Activated naive CD8-positive, alpha-beta T cell treated with anti-CD3 and anti-CD28 coated beads, Interleukin-2, amount 50 U/mL, for 16 hours (primary cell): ENCODE measurements at places on chromosomes 6 and 20.

- DNase-seq = no peak
These were observed 134.8 kb upstream of the BEND6 start for GRCh38 chr6:56820060-56820459.

DNA sequence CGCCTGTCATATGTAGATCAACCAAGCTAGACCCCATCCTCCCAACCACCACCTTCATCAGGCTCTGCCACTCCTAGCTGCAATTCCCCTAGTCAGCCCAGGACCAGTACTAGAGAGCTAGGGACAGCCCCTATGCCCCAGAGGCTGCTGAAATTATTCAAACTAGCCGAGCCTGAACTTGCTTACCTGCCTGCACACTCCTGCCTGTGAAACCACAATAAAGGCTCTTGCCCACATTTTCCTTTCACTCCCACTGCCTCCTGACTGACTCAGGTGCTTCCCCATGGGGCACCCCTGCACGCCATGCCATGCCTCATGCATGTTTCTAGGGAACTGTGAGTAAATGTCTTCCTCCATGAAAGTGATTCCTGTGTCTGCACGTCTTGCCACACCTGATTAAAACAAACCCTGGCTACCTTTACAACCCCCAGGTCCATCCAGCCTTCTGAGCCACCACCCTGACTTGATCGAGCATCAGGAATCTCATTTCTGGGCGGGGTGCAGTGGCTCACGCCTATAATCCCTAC is 66.5 kb upstream of the IER3 start:
- peak; percentile 81 for DNase-seq

DNA sequence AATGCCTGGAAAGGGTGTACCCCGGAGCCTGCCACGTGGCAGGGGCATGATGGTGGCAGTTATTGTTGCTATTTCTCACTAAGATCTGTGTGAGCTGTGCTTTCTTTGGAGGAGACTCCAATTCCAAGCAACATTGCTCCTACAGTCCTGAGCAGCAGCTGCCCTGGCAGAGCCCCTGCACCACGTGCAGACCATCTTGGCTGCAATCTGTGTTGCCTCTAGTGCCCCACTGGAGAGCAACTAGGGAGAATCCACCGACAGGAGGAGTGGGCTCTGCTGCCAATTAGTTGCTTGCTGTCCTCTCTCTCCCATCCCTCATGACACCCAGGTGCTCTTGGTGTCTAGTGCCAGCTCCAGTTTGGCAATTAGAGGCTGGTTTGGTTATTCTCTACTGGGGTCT is 116.0 kb downstream of the PXDC1 start:
- no peak for DNase-seq

- DNase-seq = no peak
These were observed 99.9 kb downstream of the CDH26 start for GRCh38 chr20:60057866-60058807.

DNA sequence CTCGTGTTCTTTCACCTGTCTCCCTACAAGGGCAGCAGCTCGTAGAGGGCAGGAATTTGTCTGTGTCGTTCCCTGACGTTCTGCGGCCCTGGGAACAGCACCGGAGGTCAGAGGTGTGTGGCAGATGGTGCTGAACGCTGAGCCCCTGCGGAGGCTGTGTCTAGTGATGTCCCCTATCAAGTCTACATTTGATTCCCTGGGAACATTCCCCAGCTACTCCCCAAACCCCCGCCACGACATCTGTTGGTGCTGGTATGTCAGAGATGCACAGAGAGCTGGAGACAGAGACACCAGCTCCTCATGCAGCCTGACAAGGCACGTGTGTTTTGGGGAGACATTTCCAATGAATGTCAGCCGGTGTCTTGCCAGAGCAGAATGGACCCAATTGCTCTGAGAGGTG is 7.7 kb downstream of the PMEPA1 start:
- no peak for DNase-seq

DNA sequence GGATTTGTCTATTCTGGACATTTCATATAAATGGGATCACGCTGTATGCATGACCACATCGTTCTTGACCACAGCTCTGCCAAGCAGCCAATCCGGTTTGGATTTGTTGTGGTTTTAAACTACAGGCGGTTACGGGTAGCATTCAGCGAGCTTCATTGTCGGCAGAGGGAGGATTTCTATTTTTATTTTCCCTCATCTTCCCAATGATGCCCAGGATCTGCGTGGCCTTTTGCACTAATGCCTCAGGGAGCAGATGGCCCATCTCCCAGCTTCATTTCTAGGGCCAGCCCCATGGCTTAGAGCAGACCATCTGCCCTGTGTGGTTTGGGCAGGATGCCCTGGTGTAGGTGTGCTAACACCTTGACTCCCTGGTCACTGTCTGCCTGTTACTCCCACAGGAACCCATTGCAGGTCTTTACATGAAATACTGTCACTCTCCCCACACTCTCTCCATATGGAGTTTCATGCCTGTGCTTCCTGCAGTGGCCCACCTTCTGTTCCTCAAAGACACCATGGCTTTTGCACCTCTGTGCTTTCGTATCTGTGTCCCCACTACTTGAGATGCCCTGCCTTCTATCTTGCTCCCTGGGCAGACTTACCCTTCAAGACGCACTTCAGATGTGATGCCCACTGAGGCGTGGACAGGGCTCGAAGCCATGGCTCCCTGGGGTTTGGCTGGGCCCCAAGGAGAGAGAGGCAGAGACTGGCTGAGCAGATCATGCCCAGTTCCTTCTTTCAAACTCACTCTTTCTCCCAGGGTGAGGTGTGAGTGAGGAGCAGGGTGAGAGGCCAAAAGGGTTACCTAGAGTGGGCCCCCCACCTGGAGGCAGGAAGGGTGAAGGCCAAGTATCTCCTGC is 26.0 kb downstream of the SDCBP2 start:
- no peak for DNase-seq

- DNase-seq = no peak
These were observed 8.0 kb downstream of the TMEM181 start for GRCh38 chr6:158567871-158568401.

DNA sequence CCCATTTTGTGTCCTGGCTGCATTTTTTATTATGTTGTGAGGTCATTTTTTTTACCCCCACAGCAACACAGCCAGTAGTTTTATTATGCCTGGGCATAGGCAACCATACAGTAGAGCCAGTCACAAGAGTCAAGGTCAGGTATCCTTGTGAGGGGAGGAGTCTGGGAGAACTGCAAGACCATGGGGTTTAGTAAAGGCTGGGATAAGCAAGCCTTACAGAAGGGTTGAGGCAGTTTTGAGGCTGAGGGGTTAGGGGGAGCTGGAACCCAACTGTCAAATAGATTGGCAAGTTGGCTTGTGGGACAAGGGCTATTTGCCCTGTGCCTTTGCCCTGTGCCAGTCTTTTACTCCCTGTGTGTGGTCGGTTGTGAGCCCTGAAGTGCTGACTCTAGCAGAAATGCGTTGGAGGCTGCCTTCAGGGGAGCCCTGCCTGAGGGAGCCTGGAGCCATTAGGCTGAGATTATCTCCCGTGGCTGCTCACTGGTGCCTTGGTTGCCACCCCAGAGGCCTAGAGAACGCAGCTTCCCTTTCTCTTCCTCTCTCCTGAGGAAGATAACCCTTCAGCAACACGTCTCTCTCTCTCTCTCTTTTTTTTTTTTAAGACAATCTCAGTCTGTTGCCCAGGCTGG is 31.1 kb downstream of the RALY start:
- no peak for DNase-seq

DNA sequence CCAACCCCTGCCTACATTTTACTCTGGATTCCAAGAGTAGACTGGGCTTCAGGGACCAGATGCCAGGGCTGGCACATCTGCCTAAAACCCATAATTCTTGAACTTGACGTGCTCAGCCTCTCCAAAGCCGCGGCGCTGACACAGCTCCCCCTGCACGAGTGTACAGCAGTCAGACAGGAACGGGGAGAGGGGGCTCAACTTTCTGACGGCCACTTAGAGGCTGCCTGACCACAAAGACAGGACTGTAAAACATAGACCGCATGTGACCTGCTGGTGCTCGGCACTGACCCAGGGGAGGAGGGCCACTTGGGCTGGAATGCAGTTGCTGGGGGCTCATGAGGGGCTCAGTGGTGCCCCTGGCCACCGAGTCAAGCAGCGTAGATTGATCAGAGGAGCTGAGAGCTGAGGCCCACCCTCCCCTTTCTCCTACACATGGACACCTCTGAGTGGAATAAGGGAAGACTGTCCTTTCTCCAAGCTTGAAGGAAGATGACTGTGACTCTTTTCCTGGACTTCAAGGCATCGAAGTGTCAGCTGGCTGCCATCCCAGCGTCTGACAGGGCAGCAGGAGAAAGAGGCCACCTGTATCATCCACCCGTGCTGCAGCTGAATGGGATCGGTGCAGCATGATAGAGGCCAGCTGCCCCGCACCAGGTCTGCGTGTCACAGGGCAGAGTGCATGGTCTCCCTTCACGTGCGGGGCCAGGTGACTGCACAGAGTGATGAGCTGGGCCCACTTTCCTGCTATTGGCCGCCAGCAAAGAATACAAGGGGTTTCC is 171.3 kb upstream of the AGPAT4 start:
- DNase-seq = no peak

DNA sequence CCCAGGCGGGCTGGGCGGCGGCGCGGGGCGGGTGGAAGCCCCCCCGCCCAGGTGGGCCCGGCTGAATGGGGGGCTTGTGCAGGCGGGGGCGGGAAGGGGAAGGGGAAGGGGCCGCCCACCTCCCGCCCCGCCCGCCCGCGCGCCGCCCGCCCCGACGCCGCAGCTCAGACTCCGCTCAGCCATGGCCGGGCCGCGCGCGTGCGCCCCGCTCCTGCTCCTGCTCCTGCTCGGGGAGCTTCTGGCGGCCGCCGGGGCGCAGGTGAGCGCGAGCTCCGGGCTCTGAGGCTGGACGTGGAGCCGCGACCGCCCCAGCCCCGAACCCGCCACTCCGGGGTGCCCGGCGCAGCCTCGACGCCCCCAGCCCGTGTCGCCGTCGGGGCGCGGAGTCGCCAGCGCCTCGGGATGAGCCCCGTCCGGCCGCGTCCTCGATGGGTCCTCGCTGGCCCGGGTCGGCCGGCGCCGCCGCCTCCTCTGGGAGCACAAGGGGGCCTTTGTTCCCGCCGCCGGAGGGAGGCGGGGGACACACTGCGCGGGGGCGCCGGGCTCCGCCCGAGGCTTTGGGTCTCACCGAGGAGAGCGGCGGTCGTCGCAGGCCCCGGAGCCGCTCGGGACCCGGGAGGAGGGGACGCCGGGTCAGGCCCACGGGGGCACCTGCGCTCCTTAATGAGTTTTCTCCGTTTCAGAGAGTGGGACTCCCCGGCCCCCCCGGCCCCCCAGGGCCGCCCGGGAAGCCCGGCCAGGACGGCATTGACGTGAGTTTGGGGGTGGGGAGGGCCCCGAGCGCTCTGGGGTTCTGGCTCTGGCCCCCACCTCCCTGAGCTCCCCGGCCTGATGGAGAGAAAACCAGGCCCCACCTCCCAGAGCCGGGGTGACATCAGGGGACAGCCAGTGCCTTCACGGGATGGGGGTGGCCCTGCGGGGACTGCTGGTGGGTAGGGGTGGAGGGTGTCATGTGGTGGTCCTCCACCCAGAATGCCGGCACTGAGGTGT is at the start of gene COL9A3:
COL9A3 (plus strand) TSS at position 167 of the 990 bp plus-strand sequence; CDS start at position 182, 15 bp downstream.
- no peak for DNase-seq

- DNase-seq = no peak
These were observed 296.5 kb downstream of the THBS2 start for GRCh38 chr6:168956884-168957730.

DNA sequence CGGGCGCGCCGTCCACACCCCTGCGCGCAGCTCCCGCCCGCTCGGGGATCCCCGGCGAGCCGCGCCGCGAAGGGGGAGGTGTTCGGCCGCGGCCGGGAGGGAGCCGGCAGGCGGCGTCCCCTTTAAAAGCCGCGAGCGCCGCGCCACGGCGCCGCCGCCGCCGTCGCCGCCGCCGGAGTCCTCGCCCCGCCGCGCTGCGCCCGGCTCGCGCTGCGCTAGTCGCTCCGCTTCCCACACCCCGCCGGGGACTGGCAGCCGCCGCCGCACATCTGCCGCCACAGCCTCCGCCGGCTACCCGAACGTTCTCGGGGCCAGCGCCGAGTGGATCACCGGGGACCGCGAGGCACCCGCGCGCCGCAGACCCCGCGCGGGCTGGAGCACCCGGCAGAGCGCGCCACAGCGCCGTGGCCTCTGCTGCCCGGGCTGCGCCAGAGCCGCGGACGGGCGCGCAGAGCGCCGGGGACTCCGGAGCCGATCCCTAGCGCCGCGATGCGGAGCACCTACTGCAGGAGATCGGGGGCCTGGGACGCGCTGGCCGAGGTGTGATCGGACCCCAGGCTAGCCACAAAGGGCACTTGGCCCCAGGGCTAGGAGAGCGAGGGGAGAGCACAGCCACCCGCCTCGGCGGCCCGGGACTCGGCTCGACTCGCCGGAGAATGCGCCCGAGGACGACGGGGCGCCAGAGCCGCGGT is at the start of gene BMP2:
BMP2 (plus strand) TSS at position 151 of the 692 bp plus-strand sequence. CDS start 2,441 bp downstream, outside the sequence.
- DNase-seq = no peak

DNA sequence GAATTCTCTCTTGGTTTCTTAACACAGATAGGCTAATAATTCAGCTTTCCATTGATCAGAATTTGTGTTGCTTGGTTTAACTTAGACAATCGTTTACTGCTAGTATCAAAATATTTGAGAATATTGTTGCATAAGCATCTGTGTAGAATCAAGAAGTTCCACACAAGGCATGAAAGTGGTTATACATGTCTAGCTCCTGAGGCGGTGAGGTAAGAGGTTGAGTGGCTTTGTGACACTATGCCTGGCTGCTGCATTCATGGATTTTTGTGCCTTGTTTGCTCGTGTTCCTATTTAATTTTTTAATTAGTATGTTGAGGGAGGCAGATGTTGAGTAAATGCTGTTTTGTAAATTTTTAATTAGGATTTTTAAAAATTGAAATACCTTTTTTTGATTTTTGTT is 10.2 kb downstream of the PKIB start:
- DNase-seq = no peak

DNA sequence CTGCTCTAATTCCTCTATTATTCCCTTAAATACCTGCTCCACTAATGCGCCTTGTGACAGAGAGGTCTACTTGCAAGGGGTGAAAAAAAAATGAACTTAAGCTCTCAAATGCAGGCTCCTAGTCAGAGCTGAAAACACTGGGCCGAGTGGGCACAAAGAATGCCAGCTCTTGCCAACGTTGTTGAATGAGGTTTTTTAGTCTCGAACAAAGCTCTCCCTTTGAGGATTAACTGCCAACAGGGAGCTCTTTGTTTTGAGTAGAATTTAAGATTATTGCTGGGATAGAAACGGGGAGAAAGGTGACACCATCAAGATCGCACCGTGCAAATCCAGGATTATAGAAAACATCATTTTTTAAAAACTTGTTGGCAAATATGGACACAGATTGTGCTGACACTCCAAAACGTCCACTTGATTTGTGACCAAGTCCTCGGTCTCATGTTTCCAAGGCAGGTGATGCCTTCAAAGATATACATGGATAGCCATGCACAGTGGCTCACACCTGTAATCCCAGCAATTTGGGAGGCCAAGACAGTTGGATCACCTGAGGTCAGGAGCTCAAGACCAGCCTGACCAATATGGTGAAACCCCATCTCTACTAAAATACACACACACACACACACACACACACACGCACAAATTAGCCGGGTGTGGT is 163.2 kb downstream of the BMP7 start:
- no peak for DNase-seq

DNA sequence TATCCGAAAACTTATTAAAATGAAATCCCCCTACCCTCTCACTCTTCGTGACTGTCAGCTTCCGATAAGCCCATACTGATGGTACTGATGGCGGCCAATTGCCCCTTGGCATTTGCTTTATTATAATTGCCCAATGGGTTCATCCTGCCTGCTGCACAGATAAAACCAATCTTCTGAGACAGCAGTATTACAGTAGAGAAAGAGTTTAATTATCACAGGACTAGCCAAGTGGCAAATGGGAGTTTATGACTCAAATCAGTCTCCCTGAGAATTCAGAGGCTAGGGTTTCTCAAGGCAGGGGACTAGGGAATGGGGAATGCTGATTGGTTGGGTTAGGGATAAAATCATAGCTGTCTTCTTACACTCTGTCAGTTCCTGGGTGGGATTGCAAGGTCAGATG is 259.5 kb downstream of the SOD2 start:
- no peak for DNase-seq

GRCh38 chr6:159766906-159767305 is 5.1 kb downstream of the ACAT2 start:
- no peak for DNase-seq
